Activated CD4-positive, alpha-beta T cell treated with anti-CD3 and anti-CD28 coated beads for 36 hours (primary cell): ENCODE measurements at places on chromosomes 3 and 15. TPM values are rescaled to one million over a fixed set of nuclear protein-coding genes. Genes with fewer than 3 reads are reported as not detected.

DNA sequence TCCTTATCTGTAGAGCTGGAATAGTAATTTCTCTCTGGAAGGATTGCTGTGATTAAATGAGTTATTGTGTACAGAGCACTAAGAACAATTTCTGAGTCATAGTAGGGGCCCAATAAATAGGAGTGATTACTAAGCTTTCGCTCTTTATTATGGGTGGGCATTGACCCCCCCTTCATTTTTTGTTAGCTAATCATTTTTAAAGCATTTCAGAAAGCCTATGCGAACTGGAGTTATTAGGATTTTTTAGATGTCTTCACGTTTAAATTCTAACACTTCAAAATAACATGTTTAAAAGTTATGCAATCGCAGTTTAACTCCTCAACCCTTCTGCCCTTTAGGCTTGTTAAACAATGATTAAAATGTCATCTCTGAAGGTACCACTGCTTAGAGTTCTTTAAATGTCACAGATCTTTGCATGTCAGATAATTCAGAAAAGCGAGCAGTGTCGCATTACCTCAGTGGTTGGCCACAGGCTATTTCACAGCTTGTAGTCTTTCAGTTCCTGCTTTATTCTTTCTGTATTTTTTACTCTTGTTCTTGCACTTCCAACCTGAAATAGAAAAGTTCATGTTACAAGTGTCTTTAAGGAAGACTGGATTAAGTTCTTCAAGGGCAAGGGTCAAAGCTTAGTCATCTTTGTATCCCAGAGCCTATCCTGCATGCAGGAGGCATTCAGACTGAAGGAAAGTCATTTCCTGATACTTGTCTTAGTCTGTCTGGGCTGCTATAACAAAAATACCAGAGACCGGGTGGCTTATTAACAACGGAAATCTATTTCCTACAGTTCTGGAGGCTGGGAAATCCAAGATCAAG is 102.9 kb downstream of the FNDC3B start:
- DNase-seq: no peak

DNA sequence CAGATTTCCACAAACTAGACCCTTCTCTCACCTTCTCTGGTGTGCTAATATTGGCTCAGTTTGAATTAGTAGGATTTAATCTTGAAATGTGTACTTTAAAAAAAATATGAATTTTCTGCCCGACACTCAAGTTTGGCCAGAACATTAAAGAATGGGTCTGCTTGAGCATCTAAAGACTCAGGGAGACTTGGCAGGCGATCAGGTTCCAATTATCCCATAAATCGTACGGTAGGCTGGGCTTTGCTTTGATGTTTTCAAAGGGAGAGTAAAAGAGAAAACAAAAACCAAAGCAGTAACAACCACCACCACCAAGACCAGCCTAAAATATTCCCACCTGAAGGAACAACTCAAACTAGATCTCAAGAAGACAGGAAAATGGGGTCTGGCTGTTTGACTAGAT is 230.8 kb downstream of the EBLN2 start:
- no peak for DNase-seq

- DNase-seq: no peak
These were observed 29.1 kb downstream of the PLXND1 start for GRCh38 chr3:129577366-129577765.

GRCh38 chr3:114025451-114025850 is 30.9 kb downstream of the CCDC191 start:
- no peak for DNase-seq

- no peak for DNase-seq
These were observed 56.7 kb upstream of the DGKG start for GRCh38 chr3:186418671-186419145.

DNA sequence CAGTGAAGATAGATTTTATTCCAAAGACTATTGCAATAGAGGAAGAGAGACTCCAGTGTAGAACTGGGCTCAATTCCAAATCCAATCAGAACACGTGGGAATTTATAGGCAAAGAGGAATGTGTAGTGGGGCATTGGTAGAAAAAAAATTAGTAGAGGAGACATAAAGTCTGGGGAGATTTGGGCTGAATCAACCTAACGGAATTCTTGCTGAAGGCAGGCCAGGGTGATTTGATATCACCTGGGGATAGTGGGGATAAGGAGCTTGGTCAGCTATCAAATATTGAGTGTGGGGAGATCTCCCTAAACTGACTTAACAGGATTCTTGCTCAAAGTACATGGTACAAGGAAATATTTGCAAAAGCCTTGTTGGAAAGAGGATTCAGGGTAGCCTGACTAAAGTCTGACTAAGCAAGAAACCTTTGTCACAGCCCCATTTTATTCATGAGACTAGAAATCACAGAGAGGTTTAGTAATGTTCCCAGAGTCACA is 29.6 kb downstream of the SST start:
- DNase-seq: no peak

GRCh38 chr3:21534462-21534861 is 216.5 kb downstream of the ZNF385D start:
- no peak for DNase-seq

DNA sequence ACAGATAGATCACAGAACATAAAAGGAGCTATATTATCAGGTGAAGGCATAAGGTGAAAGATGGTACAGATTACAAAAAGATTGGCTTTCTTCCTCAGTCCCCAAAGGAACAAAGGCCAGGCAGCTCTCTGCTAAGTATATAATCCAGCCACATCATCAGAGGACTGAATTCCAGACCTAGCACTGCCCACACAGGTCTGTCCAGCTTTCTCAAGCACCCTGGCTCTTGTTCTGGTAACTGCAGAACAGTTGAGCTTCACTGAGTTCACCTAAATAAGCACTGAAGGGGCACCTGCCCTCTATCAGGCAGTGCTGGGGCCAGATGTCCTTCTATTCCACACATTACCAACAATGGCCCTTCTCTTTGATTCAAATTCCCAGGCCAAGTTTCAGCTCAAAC is 6.3 kb downstream of the DUOXA1 start:
- no peak for DNase-seq

GRCh38 chr3:180680097-180680430 is 775 bp upstream of the CCDC39 start:
- peak; percentile 59 for DNase-seq

DNA sequence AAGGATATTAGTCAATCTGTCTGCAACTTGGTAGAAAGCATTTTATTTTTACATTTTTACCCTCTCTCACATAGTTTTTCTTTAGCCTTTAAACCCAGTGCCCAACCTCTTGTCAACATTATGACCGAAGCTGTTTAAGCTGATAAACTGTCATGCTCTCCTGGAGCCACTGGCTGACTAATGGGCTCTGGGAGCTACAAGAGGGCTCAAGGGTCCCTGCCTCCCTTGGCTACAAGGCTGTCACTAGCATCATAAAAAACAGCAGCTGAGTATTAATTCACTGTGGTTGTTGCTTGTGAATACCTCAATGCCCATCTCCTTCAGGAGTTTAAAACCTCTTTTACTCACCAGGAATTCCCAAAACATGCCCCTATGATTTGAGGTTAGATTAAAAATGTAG is 237.9 kb downstream of the ZMAT3 start:
- no peak for DNase-seq

DNA sequence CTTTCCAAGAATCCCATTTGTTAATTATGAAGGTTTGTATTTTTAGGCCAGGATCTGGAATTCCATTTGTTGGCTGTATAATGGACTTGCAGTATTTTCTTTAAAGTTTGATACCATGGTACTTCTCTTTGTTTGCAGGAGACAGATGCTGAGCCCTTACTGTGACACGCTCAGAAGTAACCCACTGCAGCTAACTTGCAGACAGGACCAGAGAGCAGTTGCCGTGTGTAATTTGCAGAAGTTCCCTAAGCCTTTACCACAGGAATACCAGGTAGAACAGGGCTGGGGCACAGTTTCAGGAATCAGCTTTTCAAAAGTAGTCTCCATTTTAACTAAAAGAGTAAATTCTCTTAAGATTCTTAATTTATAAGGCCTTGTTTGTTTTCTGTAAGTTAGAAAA is 59.1 kb downstream of the LMLN start:
- DNase-seq: no peak

- no peak for DNase-seq
These were observed 31.5 kb downstream of the UBE2E1 start for GRCh38 chr3:23837286-23837685.

DNA sequence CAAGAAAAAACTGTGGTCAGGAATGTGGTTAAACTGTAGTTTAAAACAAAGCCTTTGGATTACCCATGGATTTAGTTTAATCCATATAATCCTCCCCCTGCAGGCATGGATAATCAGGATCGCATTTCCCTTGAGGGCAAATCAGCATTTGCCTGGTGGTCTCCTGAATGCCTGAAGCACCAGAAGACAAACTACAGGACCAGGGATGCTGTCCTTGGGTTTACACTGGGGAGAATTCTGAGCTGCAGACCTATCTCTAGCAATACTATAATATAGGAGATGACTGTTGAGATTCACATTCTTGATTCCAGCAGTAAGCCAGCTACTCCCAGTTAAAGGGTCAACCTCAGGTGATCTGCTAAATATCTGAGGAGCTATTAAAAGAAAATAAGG is 10.6 kb downstream of the PIK3CB start:
- no peak for DNase-seq

- DNase-seq: no peak
These were observed 165.6 kb downstream of the PLD1 start for GRCh38 chr3:171644681-171645080.

RARRES1 gene
- total RNA-seq: not detected

TMIE gene
- 1.6 TPM for total RNA-seq

ASB14 gene
- not detected for total RNA-seq

CAV3 gene
- total RNA-seq: not detected

LDHAL6B gene
- not detected for total RNA-seq

CPNE9 gene
- total RNA-seq: 0.30 TPM

C3orf49 gene
- not detected for total RNA-seq

CADM2 gene
- total RNA-seq: 0.14 TPM

SRGAP3 gene
- 1.5 TPM for total RNA-seq

DUOX2 gene
- total RNA-seq: not detected

CFAP20DC gene
- 3.5 TPM for total RNA-seq

CAPN3 gene
- total RNA-seq: 2.1 TPM

IL17RB gene
- 0.33 TPM for total RNA-seq
